Heart right ventricle (tissue), 16 donors: ENCODE measurements at places on chromosomes 12 and 14. TPM values are rescaled to one million over a fixed set of nuclear protein-coding genes. Genes with fewer than 3 reads are reported as not detected.

GRCh38 chr12:27555925-27556778 is 32.1 kb downstream of the PPFIBP1 start:
- DNase-seq: no peak
- peak overlapping the region; percentile 23 for H3K4me3 ChIP-seq
- no peaks in the 10 kb centered on the region for H3K36me3 ChIP-seq
- H3K27me3 ChIP-seq: no peaks in the 10 kb centered on the region
- H3K4me1 ChIP-seq: peaks cover 83% of the 10 kb centered on the region
- H3K27ac ChIP-seq: peak overlapping the region; percentile 96

DNA sequence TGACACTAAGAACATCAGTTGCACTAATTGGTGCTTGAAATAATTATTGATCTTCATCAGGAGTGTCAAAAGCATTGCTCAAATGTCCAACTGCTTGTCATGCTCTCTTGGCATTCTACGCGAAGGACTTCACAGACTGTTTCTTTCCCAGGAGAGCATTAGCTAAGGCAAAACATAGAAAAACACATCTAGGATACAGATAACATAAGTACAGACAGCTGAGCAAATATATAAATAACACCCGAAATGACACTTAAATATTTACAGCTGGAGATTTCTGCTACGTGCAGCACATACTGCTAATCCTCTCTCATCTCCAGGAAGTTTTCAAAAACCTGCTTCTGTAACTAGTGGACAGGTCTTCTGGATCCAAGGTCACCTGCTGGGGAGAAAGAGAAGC is 120.0 kb upstream of the PRMT8 start:
- no peak for DNase-seq
- no peak overlapping the region for H3K4me3 ChIP-seq
- H3K27me3 ChIP-seq: peaks cover 9% of the 10 kb centered on the region
- no peaks in the 10 kb centered on the region for H3K4me1 ChIP-seq
- H3K36me3 ChIP-seq: no peaks in the 10 kb centered on the region

DNA sequence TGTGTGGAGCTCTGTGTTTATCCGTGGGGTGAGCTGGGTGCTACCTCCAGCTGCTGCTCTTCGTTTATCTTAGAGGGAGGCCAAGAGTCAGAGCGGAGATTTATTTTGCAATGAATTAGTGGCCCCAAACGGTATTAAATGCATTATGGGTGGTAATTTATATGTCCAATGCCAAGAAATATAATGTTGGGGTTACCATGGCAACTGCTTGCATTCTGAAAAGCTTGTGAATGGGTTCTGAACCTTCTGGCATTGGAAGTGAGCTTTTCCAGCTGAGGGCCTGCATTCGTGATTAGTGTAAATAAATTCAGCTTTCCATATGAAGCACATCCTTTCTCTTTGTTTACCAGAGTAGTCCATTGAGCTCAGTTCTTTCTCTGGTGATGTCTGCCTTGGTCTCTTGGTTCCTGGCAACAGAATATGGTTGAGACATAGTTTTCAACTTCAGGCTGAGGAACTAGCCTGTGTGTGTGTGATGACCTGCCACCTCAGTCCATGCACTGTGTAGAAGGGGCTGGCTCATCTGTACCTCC is 51.8 kb downstream of the TRAF3 start:
- no peaks in the 10 kb centered on the region for H3K36me3 ChIP-seq
- DNase-seq: no peak
- no peak overlapping the region for H3K4me3 ChIP-seq
- no peak overlapping the region for H3K27ac ChIP-seq
- H3K27me3 ChIP-seq: no peaks in the 10 kb centered on the region
- peaks cover 12% of the 10 kb centered on the region for H3K4me1 ChIP-seq

- H3K27ac ChIP-seq: no peak overlapping the region
- H3K4me1 ChIP-seq: no peaks in the 10 kb centered on the region
- no peak overlapping the region for H3K4me3 ChIP-seq
- H3K27me3 ChIP-seq: peaks cover 4% of the 10 kb centered on the region
These were observed 146.4 kb downstream of the LLPH start for GRCh38 chr12:65984227-65984479.

GPR84 gene
- total RNA-seq: 2.9 TPM
